Gastrocnemius medialis (tissue), 4 donors: ENCODE measurements at places on chromosomes 12 and 14. TPM values are rescaled to one million over a fixed set of nuclear protein-coding genes. Genes with fewer than 3 reads are reported as not detected.
A peak's percentile ranks its signal among the peaks of the same experiment; 100 is the strongest.

Gene GYS2
- not detected for total RNA-seq

- no peak for DNase-seq
Measured at GRCh38 chr14:96112032-96112431, 72.9 kb downstream of the C14orf132 start.

GRCh38 chr12:47808574-47809365 is 10.9 kb downstream of the HDAC7 start:
- no peak for DNase-seq

DNA sequence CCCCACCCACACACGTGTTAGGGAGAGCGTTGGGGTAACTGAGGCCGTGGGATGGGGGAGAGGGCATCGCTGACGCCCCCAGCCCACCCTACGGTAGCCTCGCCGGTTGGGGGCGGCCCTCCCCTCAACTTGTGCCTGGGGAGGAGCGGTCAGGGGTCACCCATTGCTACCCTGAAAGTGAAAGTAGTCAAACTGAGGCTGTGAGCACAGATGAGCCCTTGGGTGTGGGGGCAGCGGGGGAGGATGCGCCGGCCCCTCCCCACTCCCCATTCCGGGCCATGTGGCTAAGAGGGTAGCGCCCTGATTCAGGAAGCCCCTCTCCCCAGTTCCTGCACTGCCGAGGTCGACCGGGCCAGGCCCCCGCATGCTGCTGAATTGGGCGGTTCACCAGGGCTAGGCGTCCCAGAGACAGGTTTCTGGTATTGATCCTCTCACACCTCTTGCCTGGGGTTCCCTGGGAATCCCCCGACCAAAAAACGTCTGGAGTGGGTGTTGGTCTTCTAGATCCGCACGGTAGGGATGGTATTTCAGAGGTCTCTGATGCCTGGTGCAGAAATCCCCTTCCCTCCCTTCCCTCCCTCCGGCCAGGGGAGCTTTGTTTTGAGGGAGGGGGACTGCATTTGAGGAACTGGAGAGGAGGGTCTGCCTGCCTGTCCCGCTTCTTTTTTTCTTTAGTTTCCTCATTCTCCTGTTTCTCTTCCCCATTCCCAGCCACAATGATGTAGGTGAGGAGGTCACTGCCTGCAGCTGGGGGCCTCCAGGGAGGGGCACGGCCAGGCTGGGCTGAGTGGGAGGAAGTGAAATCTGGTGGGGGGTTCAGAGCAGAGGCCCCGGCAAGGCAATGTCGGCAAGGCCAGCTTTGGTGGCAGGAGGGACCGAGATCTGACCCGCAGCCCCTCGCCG is 1.0 kb downstream of the SH2B3 start:
- no peak for DNase-seq

Gene COCH
- total RNA-seq, result 0.35 TPM

GRCh38 chr14:66015071-66015780 is 470.9 kb upstream of the CCDC196 start:
- no peak for DNase-seq

DNA sequence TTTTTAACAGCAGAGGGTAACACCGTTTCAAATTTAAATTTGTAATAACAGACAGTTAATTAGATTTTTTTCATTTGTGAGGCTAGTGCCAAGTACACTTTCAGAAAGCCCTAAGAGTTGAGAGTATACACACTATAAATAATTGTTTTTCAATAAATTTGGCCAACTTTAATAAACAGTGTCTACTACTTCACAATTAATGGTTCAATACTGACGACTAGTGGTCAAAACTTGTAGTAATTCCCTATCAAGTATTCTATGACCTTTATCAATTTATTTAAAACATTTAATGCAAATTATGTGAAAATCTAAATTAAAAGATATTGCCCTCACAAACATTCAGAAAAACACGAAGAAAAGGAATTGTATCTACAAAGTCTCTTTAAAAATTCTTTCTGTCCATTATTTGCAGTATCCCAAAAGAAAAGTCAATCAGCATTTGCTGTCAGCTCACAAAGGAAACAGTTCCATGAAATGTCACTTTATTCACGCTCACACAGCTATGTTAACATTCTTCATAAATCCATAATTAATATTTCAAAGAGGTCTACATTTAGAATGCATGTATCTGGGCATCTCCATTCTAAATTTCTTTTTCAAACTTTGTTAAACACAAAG is 91.2 kb downstream of the CEP128 start:
- no peak for DNase-seq

DNA sequence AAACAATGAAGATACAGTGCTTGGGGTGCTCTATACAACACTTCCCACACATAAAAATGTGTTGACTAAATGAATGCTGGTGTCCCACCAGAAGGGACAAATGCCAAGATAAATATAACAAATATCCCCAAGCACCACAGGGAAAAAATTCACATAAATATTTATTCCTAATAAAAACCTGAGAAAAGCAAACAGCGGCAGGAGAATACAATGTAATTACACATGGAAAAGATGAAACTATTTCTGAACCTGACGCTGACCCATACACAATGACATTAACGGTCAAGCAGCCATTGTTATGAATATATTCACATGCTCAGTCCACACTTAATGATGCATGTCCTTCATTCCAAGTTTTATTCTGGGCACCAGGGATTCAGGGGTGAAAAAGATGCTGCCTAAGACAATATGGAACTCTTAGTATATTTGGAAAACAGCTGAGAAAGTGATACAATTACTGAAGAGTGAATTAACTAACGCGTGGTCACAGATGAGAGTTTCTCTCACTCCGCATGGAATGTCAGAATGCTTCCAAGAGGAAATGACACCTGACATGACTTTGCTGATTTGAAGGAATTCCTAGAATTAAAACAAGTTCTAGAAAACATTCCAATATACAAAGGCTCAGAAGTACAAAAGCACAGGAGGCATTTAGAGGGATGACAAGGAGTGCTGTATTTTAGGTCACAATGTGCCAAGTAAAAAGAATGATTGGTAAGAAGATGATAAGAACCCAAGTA is 27.9 kb upstream of the PTPRR start:
- no peak for DNase-seq

DNA sequence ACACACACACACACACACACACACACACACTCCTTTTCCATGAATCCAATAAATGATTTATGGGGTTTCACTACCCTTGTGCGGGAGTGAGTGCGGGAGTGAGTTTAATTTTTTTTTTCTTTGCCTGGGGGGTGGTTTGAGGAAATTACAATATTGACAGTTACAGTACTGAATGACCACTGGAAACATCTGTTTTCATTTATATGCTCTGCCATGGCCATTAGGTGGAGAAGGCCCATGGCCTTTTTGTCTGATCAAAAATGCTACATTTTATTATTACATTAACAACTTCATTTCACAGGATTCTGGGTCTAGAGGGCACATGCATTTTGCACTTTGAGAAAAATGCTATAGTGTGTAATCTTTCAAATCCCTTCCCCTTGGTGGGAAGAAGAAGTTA is 5.9 kb downstream of the TBX3 start:
- no peak for DNase-seq

GRCh38 chr12:13069380-13069779 is 25.2 kb downstream of the FAM234B start:
- DNase-seq, result no peak

GRCh38 chr12:7117670-7118069 is 8.7 kb upstream of the C1RL start:
- no peak for DNase-seq

Gene GPR84
- not detected for total RNA-seq

- DNase-seq, result peak; percentile 80
Measured at GRCh38 chr12:49623142-49623904, at the start of gene PRPF40B. TSS of gene PRPF40B (plus strand) at chr12:49623561. CDS start at chr12:49623591, 30 bp downstream.

DNA sequence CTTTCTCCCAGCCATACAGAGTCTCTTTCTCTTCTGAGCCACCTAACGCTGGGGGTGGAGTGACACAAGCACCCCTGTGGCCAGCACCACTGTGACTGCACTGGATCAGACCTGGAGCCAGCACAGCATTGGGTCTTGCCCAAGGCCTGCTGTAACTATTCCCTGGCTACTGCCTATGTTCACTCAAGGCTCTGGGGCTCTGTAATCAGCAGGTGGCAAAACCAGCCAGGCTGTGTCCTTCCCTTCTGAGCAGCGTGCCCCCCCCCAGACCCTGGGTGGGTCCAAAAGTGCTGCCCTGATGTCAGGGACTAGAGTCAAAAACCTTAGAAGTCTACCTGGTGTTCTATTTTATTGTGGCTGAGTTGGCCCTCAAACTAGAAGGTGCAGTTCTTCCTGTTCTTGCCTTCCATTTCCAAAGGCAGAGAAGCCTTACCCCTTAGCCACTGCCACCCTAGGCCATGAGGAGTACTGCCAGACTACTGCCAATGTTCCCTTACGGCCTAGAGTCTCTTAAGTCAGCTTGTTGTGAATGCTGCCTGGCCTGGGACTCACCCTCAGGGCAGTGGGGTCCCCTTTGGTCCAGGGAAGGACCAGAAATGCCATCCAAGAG is 49.9 kb downstream of the PELI2 start:
- DNase-seq, result no peak

Gene IAPP
- not detected for total RNA-seq

DNA sequence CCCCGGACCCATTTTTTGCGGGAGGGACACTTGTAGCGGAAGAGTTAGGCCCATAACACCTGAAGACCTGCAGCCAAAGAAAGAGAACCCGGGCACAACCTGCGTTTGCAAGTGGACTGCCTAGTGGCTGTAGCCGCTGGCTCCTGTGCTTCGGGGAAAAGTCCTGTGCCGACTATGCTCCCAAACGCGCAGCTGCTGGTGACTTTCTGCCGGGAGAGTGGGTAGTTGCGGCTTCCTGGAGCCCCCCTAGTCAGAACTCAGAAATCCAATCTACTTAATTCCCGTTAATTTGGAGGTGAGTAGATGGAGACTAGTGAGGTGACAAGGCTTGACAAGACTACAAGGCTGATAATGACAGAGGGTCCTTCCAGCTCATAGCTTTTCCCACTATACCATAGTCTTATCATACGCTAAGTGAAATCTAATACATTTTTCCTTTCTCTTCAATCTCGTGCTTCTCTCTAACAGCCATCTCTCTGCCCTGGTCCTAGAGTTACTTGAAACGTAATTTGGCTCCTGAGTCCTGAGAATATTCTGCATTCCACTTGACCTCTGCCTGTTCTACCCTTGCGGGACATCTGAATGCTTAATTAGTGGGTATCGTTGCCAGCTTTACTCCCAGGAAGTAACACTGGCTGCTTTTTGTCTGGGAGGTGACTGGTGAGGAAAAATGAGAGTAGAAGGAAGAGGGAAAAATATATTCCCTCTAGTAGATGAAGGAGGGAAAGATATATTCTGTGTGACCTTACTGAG is 556 bp downstream of the MTHFD1 start:
- DNase-seq, result no peak

Gene GLIPR1L2
- total RNA-seq, result 0.33 TPM

DNA sequence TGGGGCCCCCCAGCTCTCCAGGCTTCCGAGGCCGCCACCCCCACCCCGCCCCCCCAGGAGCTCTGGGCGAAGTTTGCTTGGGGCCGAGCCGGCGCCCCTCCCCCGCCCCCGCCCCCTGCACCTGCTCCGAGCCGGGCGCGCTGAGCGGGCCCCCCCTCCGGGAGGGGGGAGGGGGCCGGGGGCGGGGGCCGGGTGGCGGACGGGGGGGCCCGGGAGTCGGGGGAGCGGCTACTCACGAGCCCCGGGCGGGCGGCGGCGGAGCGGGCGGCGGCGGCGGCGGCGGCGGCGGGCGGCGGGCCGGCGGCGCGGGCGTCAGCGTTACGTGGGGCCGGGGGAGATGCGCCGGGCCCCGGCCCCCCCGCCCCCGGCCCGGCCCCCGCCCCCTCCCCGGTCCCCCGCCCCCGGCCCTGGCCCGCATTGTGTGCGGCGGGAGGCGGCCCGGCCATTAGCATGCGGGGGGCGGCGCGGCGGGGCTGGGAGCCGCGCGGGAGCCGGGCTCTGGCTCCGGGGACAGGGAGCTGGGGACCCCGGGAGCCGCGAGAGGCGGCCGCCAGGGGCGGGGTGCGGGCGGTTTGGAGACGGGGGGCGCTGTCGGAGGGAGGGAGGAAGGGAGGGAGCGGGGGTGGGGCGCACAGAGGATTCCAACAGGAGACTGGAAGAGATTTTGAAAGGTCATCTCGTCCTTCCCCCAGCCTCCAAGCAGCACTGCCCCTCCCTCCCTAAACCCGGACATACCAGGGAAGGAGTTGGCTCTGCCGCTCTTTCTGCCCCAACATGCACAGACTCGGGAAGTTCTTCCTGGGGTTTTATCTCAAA is at the start of gene ZNF219:
Gene ZNF219 (minus strand): TSS at position 580 of the 816 bp plus-strand sequence. CDS start 5,064 bp downstream, outside the sequence.
- peak; percentile 34 for DNase-seq

- no peak for DNase-seq
Measured at GRCh38 chr14:82159624-82160023, 626.0 kb upstream of the SEL1L start.

DNA sequence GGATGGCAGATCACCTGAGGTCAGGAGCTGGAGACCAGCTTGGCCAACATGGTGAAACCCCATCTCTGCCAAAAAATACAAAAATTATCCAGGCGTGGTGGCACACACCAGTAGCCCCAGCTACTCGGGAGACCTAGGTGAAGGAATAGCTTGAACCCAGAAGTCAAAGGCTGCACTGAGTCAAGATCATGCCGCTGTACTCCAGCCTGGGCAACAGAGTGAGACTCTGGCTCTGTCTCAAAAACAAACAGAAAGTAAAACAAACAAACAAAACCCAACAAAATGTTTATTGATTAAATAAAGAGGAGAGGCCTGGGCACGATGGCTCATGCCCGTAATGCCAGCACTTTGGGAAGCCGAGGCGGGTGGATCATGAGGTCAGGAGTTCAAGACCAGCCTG is 5.5 kb downstream of the ZCCHC8 start:
- DNase-seq, result no peak

GRCh38 chr12:114685869-114686268 is 1.9 kb upstream of the TBX3 start:
- no peak for DNase-seq

GRCh38 chr12:115223322-115223721 is 539.3 kb upstream of the TBX3 start:
- no peak for DNase-seq

- no peak for DNase-seq
Measured at GRCh38 chr12:108231109-108231905, 102.2 kb downstream of the WSCD2 start.

Gene SELPLG
- 5.0 TPM for total RNA-seq

GRCh38 chr14:91241863-91242262 is 2.6 kb downstream of the GPR68 start:
- DNase-seq, result no peak

- DNase-seq, result no peak
Measured at GRCh38 chr12:27817766-27818165, 37.7 kb upstream of the MANSC4 start.

Gene LTB4R2
- 3.3 TPM for total RNA-seq
